Naive thymus-derived CD4-positive, alpha-beta T cell (primary cell): ENCODE measurements at places on chromosomes 3 and 15. TPM values are rescaled to one million over a fixed set of nuclear protein-coding genes. Genes with fewer than 3 reads are reported as not detected.

DNA sequence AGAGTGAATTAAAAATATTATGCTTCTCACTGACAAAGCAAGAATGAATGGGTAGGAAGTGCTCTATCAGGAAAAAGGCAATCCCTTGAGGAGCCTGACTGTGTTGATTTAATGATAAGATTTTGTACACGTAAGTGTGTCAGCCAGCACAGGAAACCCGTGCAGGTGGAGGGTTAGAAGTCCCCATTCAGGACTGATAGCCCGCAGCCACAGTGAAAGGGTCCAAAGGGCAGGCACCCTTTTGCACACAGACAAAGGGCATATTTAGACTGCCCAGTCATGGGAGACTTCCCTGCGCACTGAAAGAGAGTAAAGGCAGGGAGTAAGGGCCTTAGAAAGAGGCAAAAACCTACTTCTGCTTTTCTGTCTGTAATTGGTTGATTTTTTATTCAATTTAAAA, 26.4 kb upstream of the SKIL start:
- no peak for DNase-seq

DNA sequence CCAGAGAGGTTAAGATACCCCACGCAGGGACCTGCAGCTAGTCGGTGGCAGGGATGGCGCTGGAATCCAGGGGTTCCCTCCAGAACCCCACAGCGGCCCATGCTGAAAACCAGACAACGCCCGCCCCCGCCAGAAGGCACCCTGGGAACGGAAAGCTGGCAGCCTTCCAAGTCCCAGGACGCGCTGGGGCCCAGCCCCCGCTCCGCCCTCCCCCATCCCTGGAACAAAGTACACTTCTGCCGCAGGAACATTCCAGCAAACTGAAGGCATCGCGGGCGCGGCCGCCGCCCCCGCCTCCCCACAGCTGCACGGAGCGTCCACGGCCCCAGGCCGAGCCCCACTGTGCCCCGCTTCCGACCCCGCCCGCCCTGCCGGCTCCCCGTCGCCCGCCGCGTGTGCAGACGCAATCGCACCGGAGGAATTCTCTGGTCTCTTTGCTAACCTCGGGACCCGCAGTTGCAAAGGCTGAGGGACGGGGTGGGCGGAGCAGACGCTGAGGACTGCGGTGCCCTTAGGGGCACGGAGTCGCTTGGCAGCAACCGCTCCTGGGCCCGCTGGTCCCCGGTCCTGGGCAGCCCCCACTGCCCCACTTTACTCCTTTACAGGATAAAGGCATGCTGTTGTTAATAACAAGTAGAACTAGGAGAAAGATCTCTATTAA, 44.8 kb upstream of the RNU6-1 start:
- DNase-seq = peak; percentile 50

DNA sequence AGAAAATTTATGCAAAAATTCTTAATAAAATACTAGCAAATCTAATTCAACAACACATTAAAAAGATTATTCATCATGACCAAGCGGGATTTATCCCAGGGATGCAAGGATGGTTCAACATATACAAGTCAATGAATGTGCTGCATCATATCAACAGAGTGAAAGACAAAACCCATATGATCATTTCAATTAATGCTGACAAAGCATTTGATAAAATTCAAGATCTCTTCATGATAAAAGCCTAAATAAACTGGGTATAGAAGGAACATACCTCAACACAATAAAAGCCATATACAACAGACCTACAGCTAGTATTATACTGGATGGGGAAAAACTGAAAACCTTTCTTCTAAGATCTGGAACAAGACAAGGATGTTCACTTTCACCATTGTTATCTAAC, 89.7 kb downstream of the KBTBD8 start:
- DNase-seq = no peak

GRCh38 chr15:70794596-70795310, 31.4 kb upstream of the UACA start:
- no peak for DNase-seq

DNA sequence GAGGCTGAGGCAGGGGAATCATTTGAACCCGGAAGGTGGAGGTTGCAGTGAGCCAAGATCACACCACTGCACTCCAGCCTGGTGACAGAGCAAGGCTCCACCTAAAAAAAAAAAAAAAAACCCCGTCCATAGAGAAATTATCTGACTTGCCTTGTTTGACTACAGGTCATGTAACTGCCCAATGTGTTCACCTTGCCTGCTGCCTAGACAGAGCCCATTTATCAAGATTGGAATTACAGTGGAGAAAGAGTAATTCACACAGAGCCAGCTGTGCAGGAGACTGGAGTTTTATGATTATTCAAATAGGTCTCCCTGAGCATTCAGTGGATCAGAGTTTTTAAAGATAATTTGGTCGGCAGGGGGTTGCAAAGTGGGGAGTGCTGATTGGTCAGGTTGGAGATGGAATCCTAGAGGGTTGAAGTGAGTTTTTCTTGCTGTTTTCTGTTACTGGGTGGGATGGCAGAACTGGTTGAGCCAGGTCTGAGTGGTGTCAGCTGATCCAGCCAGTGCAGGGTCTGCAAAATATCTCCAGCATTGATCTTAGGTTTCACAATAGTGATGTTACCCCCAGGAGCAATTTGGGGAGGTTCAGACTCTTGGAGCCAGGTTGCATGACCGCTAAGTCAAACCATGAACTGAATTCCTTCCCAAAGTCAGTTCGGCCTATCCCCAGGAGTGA, 40.8 kb upstream of the ACP3 start:
- no peak for DNase-seq

DNA sequence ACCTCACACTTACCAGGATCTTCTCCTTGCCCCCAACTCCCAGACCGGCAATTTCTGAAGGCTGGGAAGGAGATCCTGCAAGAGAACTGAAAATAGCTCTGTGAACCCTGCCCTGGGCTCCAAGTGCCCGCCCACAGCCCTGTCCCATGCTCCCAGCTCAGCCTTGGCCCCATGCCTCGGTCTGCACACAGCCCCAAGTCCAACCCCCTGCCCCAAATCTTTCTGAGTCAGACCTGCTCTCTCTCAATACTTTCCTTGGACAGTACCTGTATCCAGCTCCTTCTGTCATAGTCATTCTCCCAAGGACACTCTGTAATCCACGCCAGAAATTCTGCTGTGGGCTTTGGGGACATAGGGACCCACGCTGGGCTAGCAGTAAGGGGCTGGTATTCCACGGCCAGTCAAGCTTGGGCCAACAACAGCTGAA, 6.3 kb upstream of the SMAD3 start:
- no peak for DNase-seq

- no peak for DNase-seq
Measured at GRCh38 chr3:78725703-78726246, 1042.0 kb downstream of the ROBO1 start.

GRCh38 chr3:69005071-69005790, 8.3 kb downstream of the EOGT start:
- no peak for DNase-seq

DNA sequence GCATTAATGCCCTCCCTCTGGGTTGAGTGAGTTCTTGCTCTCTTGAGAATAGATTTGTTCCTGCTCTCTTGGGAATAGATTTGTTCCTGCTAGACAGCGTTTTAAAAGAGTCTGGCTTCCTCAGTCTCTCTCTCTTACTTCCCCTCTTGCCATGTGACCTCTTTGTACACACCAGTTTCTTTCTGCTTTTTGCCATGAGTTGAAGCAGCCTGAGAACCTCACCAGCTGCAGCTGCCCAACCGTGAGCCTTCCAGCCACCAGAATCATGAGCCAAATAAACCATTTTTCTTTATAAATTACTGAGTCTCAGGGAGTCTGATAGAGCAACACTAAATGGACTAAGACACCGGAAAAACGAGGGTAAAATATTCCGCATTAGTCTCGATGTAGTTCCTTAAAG, 253.6 kb downstream of the CNTN6 start:
- no peak for DNase-seq

DNA sequence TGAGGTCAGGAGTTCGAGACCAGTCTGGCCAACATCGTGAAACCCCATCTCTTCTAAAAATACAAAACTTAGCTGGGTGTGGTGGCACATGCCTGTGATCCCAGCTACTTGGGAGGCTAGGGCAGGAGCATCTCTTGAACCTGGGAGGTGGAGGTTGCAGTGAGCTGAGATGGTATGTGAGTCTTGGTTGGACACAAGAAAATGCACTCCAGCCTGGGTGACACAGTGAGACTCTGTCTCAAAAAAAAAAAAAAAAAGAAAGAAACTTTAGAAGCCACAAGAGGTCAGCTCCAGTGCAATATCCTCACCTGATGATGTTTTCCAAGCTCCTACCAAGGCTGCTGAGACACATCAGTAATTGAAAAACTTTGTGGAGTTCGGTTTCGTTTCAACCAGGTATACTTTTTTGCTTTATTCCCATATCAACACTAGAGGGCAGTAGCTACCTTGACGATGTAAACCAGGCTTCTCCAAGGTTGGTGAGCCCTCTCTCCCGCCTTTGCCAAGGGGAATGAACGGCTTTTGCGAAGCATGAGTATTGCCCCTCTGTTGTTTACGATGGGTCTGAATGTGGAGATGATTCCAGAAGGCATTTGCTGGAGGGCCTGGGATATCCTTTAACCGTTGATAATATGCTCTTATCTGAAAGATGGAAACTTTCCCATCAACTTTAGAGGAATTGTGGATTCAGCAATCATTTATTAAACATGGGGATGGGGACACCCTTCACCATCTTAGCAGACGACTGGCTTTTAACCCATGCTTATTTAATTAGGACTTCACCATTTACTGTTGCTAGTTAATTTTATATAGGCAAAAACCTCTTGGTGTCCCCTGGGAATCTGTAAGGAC, 202.8 kb downstream of the SV2B start:
- peak; percentile 64 for DNase-seq

DNA sequence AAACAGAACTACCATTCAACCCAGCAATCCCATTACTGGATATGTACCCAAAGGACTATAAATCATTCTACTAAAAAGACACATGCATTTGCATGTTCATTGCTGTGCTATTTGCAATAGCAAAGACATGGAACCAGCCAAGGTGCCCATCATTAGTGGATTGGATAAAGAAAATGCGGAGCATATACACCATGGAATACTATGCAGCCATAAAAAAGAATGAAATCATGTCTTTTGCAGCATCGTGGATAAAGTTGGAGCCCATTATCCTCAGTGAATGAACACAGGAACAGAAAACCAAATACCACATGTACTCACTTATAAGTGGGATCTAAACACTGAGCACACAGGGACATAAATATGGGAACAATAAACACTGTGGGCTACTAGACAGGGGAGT, 43.1 kb upstream of the TIMP4 start:
- DNase-seq = no peak

- DNase-seq = no peak
Measured at GRCh38 chr15:37872661-37873060, 61.8 kb upstream of the TMCO5A start.

DNA sequence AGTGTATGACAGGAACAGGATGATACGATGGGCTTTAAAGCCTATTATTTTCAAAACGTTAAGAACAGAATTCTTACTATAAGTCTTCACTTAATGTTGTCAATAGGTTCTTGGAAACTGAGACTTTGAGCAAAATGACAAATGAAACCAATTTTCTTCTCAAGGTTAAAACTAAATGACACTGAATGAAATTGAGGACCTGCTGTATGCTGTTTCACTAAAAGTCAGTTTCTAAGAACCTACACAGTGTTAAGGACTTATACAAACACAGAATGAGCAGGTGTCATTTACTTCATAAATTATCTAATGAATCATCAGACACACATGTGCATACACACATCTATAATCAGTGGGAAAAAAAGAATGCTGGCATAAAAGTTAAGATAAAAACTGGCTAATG, 106.9 kb downstream of the RFTN1 start:
- no peak for DNase-seq

GRCh38 chr15:63942486-63943365, 103.6 kb downstream of the DAPK2 start:
- no peak for DNase-seq

GOLGA8T gene
- total RNA-seq = 0.22 TPM

LRTM1 gene
- not detected for total RNA-seq

TPRA1 gene
- 27.0 TPM for total RNA-seq

TTC14 gene
- 76.4 and 76.5 TPM in 2 replicates for total RNA-seq
